ENCODE measurements at places on chromosomes 12 and 14.

DNA sequence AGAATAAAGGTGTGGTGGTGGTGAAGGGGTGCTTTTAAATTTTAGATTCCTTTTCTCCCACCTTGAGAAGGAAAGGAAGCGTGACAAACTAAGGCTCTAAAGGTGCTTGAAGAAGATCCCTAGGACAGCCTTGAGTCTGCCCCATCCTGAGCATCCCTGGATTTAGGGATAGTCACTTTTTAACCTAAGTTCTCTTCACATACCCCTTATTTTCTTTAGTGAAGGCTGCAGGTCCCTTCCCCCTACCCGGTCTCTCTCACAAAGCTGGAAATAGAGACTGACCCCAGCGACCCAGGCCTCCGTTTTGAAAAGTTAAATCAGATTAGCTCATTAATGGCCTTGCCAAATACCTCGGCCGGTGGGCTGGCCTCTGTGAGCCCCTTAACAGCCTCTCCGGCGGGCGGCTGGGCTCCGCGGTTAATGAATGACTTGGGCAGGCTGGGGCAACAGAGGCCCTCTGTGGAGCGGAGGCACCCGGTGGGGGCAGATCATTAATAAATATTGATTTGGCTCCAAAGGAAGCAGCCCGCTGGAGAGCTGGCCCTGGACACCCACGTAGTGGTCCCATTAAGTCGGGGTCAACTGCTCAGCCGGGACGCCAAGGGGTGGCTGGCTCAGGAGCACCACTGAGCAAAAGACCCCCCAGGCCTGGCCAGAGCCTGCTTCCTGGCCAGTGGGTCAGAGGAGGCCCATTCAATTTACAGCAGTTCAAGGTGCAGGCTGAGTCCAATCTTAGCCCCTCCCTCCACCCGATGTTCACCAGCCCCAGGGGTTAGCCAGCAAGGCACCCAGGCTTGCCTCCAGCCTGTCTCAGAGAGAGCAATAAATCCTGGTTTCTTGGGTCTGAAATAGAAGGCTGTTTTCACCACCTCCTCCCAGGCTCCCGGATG lies 31.8 kb downstream of the PAH start:
- no peak for DNase-seq

- DNase-seq = no peak
Measured at GRCh38 chr12:38555620-38556591, 239.3 kb downstream of the ALG10B start.

DNA sequence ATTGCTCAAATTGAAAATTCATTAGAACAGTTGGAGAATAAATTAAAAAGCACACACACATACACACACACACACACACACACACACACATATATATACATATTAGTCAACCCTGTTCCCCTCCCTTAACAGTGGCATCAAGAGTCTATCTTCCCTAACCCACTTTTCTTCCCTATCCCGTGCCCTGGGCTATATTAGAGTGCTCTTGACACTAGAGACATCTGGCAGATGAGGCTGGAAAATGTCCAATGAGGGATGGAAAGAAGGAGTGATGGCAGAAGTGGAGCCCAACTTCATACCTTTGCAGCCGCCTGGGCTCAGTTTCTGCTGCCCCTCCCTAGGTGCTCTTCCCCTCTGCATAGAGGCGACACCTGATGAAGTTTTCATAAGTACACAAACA lies 172.4 kb upstream of the NUDT4 start:
- DNase-seq = no peak

- no peak for DNase-seq
Measured at GRCh38 chr12:19453961-19454360, 14.7 kb downstream of the AEBP2 start.

- no peak for DNase-seq
Measured at GRCh38 chr14:41167040-41167439, 439.6 kb upstream of the LRFN5 start.

DNA sequence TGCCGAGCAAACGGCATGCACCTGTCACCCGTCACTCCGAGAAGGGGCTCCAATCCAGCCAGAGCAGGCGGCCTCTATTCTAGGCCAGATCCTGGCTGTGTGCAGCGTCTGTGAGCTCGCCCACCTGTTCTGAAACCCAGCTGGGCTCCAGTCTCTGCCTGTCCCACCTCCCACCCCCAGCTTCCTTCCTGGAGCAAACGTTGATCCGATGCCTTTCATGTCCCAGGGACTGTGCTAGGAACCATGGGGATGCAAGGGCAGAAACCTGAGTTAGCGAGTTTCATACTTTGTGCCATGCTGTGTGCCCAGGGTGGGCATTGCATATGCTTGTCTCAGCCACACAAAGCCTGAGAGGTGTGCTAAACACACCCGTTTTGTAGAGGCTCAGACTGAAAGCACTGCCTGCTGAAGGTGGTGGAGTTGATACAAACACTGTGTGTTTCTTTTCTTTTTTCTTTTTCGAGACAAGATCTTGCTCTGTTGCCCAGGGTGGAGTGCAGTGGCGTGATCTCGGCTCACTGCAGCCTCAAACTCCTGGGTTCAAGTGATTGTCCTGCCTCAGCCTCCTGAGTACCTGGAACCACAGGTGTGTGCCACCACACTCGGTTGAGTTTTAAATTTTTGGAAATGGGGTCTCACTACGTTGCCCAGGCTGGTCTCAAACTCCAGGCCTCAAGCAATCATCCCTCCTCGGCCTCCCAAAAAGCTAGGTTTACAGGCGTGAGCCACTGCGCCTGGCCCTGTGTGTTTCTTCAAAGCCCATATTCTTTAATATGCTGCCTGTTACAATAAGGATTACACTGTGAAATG lies 84.1 kb upstream of the MED13L start:
- no peak for DNase-seq

DNA sequence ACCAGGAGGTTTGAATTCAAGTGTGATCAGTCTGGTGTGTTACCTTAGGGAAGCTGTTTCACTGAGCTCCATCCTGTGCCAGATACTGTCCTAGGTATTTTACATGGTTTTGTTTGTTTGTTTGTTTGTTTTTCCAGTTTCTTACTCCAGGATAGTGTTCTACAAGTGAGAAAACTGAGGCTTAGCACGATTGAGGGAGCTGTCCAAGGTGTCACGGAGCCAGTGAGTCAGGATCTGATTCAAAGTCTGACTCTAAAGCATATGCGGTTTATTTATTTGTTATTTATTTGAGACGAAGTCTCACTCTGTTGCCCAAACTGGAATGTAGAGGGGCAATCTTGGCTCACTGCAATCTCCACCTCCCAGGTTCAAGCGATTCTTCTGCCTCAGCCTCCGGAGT lies 79.7 kb upstream of the GNG2 start:
- no peak for DNase-seq

DNA sequence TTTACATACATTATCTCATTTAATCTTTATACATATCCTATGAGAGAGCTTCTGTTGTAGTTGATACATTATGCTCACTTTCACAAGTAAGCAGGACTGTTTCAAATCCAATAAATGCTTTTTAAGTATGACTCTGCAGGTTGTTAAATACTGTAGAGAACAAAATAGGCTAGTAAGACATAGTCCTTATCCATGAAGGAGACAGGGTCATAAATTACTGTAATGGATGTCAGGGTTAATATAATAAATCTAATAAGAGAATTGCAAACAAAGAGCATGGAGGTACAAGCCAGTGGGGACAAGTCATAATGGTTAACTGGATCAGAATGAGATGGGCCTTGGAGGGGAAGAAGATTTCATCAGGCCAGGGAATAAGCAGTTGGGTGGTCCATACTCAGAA lies 303.8 kb upstream of the RGS6 start:
- DNase-seq = no peak

DNA sequence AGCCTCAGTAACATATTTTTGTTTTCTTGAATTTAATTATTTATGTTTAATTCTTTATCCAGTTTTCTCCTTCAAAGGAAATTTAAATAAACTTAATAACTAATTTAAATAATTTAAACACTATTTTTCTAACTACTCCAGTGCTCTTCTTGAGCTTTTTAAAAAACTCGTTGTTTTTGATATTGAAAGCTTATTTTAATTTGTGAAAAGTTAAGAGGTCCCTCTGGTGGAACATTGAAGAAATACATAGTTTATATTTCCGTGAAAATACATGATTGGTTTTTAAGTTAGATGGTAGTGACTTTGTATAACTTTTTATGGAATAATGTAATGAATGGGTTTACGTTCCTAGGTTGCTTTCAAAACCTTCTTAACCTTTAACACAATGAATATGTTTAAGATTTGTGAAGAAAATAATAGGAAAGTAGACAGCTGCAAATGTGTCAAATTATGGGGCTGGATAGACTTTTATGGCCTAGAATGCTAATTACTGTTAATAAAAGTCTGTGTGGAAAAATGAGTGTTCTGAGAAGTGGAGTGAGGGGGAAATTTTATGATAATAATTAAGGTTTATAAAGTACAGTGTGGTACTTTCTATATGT lies 45.9 kb upstream of the MSRB3 start:
- DNase-seq = no peak

- no peak for DNase-seq
Measured at GRCh38 chr14:90451961-90452360, 55.1 kb downstream of the CALM1 start.
